ENCODE measurements at places on chromosomes 4 and X.

GRCh38 chr4:97836662-97837061 is 306.6 kb downstream of the STPG2 start:
- H3K4me3 ChIP-seq, result no peak overlapping the region
- H3K27ac ChIP-seq, result no peak overlapping the region

- H3K4me1 ChIP-seq, result no peaks in the 10 kb centered on the region
- no peak overlapping the region for H3K27ac ChIP-seq
- no peak overlapping the region for H3K4me3 ChIP-seq
- no peaks in the 10 kb centered on the region for H3K36me3 ChIP-seq
- peak; percentile 13 for DNase-seq
Measured at GRCh38 chr4:146053891-146054290, 115.3 kb upstream of the ZNF827 start.

GRCh38 chr4:11514779-11515419 is 86.2 kb upstream of the HS3ST1 start:
- H3K4me3 ChIP-seq, result no peak overlapping the region
- peaks cover 15% of the 10 kb centered on the region for H3K4me1 ChIP-seq
- no peaks in the 10 kb centered on the region for H3K27me3 ChIP-seq
- H3K36me3 ChIP-seq, result no peaks in the 10 kb centered on the region
- DNase-seq, result peak; percentile 62

DNA sequence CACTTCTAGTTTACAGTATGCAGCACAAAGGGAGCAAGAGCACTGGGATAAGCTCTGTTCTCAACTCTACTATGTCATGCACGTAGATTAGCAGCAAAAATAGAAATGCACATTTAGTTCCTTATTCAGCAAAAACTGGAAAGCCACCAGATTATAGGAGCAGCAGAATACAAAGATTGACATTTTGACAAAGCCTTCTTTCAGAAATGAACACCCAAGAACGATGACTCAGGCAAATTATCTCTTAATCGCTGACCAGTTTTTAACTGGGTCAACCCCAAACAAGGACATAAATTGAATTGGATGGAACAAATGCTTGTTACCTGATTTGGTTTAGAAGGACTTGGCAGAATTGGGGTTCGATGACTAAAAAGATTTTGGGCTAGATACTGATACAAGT is 775.3 kb upstream of the HS3ST1 start:
- no peak for DNase-seq
- no peaks in the 10 kb centered on the region for H3K36me3 ChIP-seq
- no peak overlapping the region for H3K27ac ChIP-seq
- no peaks in the 10 kb centered on the region for H3K4me1 ChIP-seq
- no peaks in the 10 kb centered on the region for H3K27me3 ChIP-seq

- no peaks in the 10 kb centered on the region for H3K36me3 ChIP-seq
- DNase-seq, result no peak
- H3K4me3 ChIP-seq, result peak overlapping the region; percentile 31
- H3K27me3 ChIP-seq, result no peaks in the 10 kb centered on the region
- H3K4me1 ChIP-seq, result peaks cover 16% of the 10 kb centered on the region
Measured at GRCh38 chrX:71181558-71181909, 36.9 kb downstream of the NLGN3 start.

- H3K27me3 ChIP-seq, result no peaks in the 10 kb centered on the region
- H3K4me3 ChIP-seq, result no peak overlapping the region
- DNase-seq, result no peak
- H3K27ac ChIP-seq, result no peak overlapping the region
- no peaks in the 10 kb centered on the region for H3K36me3 ChIP-seq
Measured at GRCh38 chrX:71439896-71440295, 73.7 kb downstream of the TAF1 start.

DNA sequence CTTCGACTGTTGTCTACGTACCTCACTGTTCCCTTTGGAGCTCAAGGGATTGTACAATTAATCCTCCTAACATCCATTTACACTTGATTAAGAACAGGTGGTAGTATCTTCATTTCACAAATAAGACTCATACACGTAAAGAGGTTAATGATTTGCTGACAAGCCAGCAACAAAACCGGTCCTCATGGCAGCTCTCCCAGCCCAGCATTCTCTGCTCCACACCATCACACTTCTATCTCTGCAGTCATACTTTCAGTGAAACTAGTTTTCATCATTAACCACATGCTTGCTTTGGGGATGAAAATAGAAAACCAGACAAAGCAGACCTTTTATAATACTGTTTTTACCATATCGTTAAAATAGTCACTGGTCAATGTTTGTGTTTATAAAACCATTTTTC is 28.7 kb upstream of the CASK start:
- DNase-seq, result no peak
- H3K4me1 ChIP-seq, result peaks cover 10% of the 10 kb centered on the region
- H3K27ac ChIP-seq, result no peak overlapping the region
- no peak overlapping the region for H3K4me3 ChIP-seq
- H3K36me3 ChIP-seq, result no peaks in the 10 kb centered on the region

GRCh38 chr4:100016191-100016590 is 66.1 kb upstream of the H2AZ1 start:
- H3K4me1 ChIP-seq, result no peaks in the 10 kb centered on the region
- DNase-seq, result no peak
- H3K27me3 ChIP-seq, result no peaks in the 10 kb centered on the region
- no peak overlapping the region for H3K4me3 ChIP-seq
- no peak overlapping the region for H3K27ac ChIP-seq

GRCh38 chr4:128653527-128654444 is 155.7 kb upstream of the JADE1 start:
- no peaks in the 10 kb centered on the region for H3K36me3 ChIP-seq
- H3K4me1 ChIP-seq, result peaks cover 11% of the 10 kb centered on the region
- no peak overlapping the region for H3K4me3 ChIP-seq
- peak; percentile 55 for DNase-seq
- no peak overlapping the region for H3K27ac ChIP-seq
- peaks cover 6% of the 10 kb centered on the region for H3K27me3 ChIP-seq

GRCh38 chrX:13939741-13940597 is 89.7 kb downstream of the GEMIN8 start:
- H3K27me3 ChIP-seq, result no peaks in the 10 kb centered on the region
- no peaks in the 10 kb centered on the region for H3K4me1 ChIP-seq
- DNase-seq, result no peak
- H3K27ac ChIP-seq, result no peak overlapping the region
- no peaks in the 10 kb centered on the region for H3K36me3 ChIP-seq

DNA sequence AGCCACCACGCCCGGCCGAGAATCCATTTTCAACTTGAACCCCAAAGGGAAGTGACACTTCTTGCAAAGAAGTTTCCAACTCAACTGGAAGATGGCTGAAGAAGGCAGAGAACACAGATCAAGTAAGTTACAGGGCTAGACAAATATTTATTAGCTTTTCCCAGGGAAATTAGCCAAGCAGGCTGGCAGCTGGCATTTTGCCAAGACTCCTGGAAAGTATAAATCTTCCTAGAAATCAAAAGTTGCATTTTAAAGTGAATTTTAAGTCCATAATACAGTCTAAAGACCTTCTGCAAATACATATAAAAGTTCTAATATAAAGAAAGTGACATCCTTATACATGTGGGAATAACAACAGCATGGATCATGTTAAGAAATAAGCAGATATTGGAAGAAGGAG is 3.4 kb upstream of the MRPL1 start:
- no peak for DNase-seq
- no peak overlapping the region for H3K27ac ChIP-seq
- no peaks in the 10 kb centered on the region for H3K36me3 ChIP-seq
- H3K27me3 ChIP-seq, result no peaks in the 10 kb centered on the region
- peaks cover 4% of the 10 kb centered on the region for H3K4me1 ChIP-seq
- H3K4me3 ChIP-seq, result no peak overlapping the region

GRCh38 chrX:115525486-115525885 is 35.5 kb upstream of the PLS3 start:
- H3K4me1 ChIP-seq, result no peaks in the 10 kb centered on the region
- no peaks in the 10 kb centered on the region for H3K27me3 ChIP-seq
- no peak overlapping the region for H3K27ac ChIP-seq
- H3K36me3 ChIP-seq, result no peaks in the 10 kb centered on the region
- H3K4me3 ChIP-seq, result no peak overlapping the region
- no peak for DNase-seq

GRCh38 chr4:71300362-71300761 is 38.5 kb upstream of the SLC4A4 start:
- H3K4me3 ChIP-seq, result no peak overlapping the region
- H3K4me1 ChIP-seq, result peaks cover 12% of the 10 kb centered on the region
- no peaks in the 10 kb centered on the region for H3K36me3 ChIP-seq

GRCh38 chr4:169042608-169043007 is 32.6 kb upstream of the CBR4 start:
- no peak for DNase-seq
- no peak overlapping the region for H3K4me3 ChIP-seq
- H3K36me3 ChIP-seq, result no peaks in the 10 kb centered on the region
- H3K27me3 ChIP-seq, result no peaks in the 10 kb centered on the region
- no peak overlapping the region for H3K27ac ChIP-seq

- no peaks in the 10 kb centered on the region for H3K36me3 ChIP-seq
- no peak for DNase-seq
- H3K27me3 ChIP-seq, result no peaks in the 10 kb centered on the region
- H3K4me3 ChIP-seq, result no peak overlapping the region
- peaks cover 16% of the 10 kb centered on the region for H3K4me1 ChIP-seq
- H3K27ac ChIP-seq, result no peak overlapping the region
Measured at GRCh38 chr4:104418286-104418685, 76.4 kb downstream of the CXXC4 start.

DNA sequence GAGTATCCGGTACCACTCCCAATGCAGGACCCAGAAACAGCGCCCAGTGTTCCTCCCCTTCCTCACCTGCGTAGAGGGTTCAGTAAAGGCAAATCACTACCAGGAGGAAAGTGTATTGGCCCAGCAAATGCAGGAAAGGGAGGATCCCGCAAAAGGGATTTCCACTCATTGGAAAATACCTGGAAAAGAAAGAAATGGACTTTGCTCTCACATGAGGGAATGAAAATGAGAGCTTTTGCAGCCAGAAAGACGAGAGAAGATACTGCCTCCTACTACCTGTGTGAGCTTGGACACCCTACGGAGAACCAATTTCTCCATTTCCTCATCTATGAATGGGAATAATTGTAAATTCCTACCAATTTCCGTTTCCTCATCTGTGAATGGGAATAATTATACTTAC is 184.1 kb upstream of the PPARGC1A start:
- no peaks in the 10 kb centered on the region for H3K36me3 ChIP-seq
- H3K27me3 ChIP-seq, result no peaks in the 10 kb centered on the region
- no peaks in the 10 kb centered on the region for H3K4me1 ChIP-seq
- H3K27ac ChIP-seq, result no peak overlapping the region
- no peak overlapping the region for H3K4me3 ChIP-seq
- no peak for DNase-seq

DNA sequence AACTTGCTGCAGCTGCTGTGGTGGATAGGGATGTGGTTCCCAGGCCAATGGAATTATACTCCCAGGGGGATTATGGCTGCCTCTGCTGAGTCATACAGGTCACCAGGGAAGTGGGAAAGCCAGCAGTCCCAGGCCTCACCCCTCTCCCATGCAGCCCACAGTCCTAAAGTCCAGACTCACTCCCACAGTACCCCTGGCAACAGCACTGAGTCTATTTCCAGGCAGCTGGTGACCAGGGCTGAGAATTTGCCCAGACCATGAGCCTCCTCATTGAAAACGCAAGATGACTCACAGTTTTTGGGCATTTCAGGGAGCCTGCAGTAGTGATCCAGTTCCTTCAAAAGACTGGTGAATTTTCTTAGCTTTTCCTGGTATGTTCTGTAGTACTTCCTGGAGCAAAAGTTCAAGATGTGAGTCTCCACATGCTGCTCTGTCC is 137.6 kb downstream of the NPNT start:
- H3K36me3 ChIP-seq, result no peaks in the 10 kb centered on the region
- no peak overlapping the region for H3K4me3 ChIP-seq
- peaks cover 28% of the 10 kb centered on the region for H3K4me1 ChIP-seq
- no peak overlapping the region for H3K27ac ChIP-seq

GRCh38 chr4:52107336-52107735 is 56.2 kb downstream of the SPATA18 start:
- H3K4me3 ChIP-seq, result no peak overlapping the region
- DNase-seq, result peak; percentile 48
- no peaks in the 10 kb centered on the region for H3K36me3 ChIP-seq
- H3K27ac ChIP-seq, result no peak overlapping the region
- no peaks in the 10 kb centered on the region for H3K27me3 ChIP-seq

- no peak overlapping the region for H3K27ac ChIP-seq
- no peaks in the 10 kb centered on the region for H3K4me1 ChIP-seq
- no peak overlapping the region for H3K4me3 ChIP-seq
- DNase-seq, result no peak
- no peaks in the 10 kb centered on the region for H3K27me3 ChIP-seq
Measured at GRCh38 chr4:858831-859451, 33.0 kb upstream of the CPLX1 start.

- H3K4me3 ChIP-seq, result no peak overlapping the region
- H3K27ac ChIP-seq, result no peak overlapping the region
- no peaks in the 10 kb centered on the region for H3K27me3 ChIP-seq
- DNase-seq, result no peak
- H3K36me3 ChIP-seq, result no peaks in the 10 kb centered on the region
Measured at GRCh38 chr4:2079006-2079405, 19.9 kb downstream of the NAT8L start.

DNA sequence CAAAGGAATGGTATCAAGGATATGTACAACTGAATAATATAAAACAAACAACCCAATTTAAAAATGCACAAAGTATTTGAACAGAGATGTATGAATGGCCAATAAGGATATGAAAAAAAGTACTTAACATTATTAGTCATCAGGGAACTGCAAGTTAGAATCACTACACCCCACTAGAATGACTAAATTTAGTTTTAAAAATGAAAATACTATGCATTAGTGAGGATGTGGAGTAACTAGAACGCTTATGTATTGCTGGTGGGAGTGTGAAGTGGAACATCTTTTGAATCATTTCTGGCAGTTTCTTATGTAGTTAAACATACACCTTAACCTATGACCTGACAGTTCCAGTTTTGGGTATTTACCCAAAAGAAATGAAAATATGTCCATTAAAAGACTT is 13.0 kb upstream of the SLC16A2 start:
- H3K36me3 ChIP-seq, result no peaks in the 10 kb centered on the region
- no peak overlapping the region for H3K27ac ChIP-seq
- H3K4me3 ChIP-seq, result no peak overlapping the region
- no peaks in the 10 kb centered on the region for H3K27me3 ChIP-seq
- DNase-seq, result no peak

DNA sequence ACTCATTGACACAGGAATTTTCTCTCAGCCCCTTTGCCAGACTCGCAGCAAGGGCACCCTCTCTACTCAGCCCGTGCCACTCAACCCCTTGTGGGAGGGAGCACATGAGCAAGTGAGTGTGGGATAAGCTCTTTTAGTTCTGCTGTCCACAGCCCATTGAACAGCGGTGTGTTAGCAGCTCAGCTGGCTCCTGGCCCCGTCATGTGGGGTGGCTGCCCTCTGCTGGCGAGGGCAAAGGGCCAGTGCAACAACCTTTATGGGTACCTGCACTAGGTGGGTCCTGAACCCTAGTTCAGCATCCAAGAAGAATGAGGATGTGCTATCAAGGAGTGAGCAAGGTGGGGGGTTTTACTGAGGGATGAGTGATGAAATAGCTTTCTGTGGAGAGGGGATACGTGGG is 85.0 kb upstream of the ZNF81 start:
- H3K27me3 ChIP-seq, result no peaks in the 10 kb centered on the region
- DNase-seq, result peak; percentile 65
- no peak overlapping the region for H3K4me3 ChIP-seq
- no peaks in the 10 kb centered on the region for H3K4me1 ChIP-seq
- H3K27ac ChIP-seq, result no peak overlapping the region
- no peaks in the 10 kb centered on the region for H3K36me3 ChIP-seq

All from cardiac muscle cell (in vitro differentiated cells and primary cell).